ENCODE measurements at places on chromosomes 1 and 21.

DNA sequence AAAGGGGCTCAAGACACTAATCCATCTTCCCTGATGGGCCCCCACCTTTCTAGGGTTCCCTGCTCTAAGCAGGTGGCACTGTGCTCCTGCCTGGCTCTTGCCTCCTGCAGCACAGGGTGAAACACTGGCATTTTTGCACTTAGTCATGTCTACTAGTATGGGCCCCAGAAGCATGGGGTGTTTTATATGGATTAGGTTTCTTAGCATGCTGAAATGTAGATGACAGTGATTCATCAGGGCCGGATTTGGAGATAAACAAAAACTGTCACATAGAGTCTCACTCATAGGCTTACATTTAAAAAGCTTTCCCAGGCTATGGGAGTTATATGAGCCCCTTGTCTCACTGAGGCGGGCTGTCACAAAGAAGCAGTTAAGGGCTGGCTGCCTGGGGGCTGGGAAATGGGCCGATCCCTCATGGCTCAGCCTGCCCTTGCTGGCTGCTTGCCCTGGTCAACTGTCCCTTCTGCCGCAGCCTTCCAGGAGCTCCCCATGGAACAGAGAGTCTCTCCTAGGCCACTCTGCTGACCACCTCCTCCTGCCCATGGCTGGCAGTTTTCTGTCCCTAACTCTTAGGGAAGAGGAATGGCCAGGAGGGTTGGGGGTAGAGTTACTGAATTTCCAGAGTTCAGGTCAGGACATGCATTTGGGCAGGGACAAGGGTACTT, 6.5 kb downstream of the GALNT2 start:
- DNase-seq: no peak

DNA sequence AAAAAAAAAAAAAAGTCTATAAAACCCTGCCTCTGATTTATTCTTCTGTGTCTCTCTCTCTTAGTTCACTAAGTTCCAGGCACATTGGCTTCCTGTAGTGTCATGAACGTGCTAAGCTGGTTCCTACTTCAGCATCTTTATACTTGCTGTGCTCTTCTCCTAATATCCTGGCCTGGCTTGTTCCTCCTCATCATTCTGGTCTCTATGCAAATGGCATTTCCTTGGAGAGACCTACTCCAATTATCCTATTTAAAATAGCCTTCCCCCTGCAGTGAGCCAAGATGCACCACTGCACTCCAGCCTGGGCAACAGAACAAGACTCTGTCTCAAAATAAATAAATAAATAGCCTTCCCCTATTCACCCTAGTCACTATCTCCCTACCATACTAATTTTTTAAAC, 9.7 kb upstream of the CLCC1 start:
- no peak for DNase-seq

GRCh38 chr1:227086636-227087035, 146.5 kb downstream of the COQ8A start:
- no peak for DNase-seq

DNA sequence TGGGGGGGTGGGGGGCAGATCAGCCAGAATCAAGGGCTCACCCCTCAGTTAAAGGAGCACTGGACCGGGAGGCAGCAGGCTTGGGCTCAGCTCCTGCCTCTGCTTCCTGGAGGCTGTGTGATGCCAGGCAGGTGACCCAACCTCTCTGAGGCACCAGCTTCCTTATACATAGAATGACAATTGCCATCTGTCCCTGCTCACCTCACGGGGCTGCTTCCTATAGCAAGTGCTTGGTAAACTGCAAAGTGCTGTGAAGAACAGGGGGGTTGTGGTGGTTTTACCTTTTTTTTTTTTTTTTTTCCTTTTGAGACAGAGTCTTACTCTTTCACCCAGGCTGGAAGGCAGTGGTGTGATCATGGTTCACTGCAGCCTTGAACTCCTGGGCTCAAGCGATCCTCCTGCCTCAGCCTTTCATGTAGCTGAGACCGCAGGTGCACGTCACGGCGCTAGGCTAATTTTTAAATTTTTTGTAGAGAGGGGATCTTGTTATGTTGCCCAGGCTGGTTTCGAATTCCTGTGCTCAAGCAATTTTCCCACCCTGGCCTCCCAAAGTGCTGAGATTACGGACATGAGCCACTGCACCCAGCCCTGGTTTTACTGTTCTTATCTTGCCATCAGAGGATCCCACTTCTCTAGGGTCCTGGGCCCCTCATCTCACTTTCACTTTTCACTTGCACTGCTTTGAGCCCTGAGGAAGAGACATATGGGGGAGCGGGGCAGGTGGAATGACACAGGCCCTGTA, 11.6 kb downstream of the KCNQ4 start:
- no peak for DNase-seq
